Stimulated activated naive B cell treated with anti-CD40 and anti-IgM and Interleukin-4, amounts not matched to agents 10 μg/mL and 1 μg/mL and 100 μg/mL, for 72 hours (primary cell): ENCODE measurements at places on chromosomes 6 and 20.
A peak's percentile ranks its signal among the peaks of the same experiment; 100 is the strongest.

GRCh38 chr6:34292954-34293353 is 44.1 kb upstream of the SMIM29 start:
- DNase-seq = no peak

GRCh38 chr6:170209354-170210025 is 81.4 kb downstream of the DLL1 start:
- DNase-seq = no peak

DNA sequence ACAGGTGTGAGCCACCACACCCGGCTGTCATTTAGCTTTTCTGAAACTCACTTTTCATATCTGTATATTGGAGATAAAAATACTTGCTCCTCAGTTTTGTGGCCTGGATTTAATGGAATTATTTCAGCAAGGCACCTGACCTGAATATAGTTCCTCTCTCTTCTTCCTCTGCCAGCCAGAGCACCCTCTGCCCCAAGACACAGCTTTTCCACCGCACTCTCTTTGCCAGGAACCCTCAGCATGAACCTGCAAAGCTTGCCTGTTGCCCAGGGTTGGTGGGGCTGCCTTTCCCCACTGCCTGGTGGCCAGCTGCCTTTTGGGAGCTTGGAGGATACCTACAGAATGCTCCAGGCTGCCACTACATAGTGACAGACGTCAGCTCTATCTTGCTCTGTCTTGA is 3.1 kb downstream of the GTSF1L start:
- no peak for DNase-seq

DNA sequence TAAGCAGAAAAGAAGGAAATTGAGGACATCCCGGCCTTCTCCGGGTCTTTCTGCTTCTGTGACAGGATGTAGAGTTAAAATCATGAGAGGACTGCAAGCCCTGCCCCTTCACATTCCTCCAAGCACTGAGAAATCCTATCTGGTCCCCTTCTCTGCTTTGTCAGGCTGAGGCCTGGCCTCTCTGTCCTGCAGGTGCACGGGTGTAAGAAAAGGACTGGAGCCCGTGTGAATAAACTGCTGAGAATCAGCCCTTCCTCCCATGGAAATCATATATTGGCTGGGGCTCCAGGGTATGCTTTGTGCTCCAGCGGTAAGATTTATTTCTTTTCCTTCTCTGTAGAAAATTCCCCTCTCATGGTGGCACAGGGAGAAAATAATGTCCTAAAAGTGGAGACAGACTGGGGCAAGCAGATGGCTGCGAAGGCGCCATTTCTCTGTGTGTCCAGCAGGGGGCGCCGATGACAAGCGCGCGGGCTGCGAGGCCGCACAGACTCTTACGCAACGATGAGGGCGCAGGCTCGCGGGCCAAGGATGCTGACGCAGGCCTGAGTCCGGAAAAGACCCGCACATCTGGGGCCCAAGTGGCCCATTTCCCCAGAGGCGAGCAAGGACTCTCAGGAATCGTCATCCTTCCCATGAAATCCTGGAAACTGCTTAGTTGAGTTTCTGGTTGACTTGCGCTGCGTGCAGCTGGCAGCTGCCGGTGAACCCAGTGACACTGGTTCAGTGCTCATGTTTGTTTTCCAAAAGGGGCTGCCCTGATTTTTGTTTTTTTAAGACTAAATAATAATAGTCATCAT is 258.6 kb downstream of the ADGB start:
- DNase-seq = peak; percentile 61

DNA sequence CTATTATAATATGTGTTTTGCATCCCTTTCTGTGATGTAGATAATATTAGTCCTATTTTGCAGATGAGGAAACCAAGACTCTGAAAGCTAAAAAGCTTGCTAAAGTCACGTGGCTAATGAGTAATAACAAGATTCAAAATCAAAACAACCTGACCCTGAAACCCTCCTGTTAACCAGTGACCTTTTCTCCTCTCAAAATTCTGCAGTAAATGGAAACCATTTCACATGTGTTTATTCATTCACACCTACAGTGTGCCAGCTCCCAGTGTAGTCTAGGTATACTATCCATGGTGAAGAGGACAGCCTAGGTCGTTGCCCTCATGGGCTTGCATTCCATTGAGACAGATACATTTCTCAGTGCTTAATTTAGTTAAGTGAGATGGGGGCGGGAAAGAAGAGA is 30.6 kb upstream of the PHACTR2 start:
- DNase-seq = no peak

DNA sequence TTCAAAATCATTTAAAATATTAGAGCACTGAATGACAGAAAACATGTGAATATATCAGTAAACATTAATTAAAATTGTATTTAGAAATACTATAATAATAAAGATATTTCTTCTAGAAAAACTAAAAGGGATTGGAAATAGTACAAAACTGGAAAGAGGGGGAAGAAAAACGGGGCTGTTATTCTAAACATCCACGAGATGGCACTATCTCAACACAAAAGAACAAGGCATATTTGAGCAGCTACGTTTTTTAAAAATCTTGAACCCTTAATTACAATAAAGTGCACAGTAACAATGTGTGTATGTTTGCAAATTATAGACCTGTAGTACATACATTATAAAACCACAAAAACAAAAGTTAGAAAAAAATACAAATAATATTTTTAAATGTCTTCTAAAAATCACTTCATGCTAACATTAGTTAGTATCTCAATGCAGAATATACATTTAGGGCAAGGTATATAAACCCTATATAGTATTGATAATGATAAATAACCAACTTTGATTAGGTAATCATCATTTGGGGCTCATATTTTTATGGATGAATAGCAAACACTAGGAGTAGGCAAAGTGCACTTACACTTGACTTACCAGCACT is 42.5 kb upstream of the PNISR start:
- no peak for DNase-seq

- DNase-seq = no peak
Measured at GRCh38 chr6:84086545-84087429, 53.2 kb downstream of the MRAP2 start.

- no peak for DNase-seq
Measured at GRCh38 chr20:4434681-4435080, 287.0 kb upstream of the PRND start.

- DNase-seq = no peak
Measured at GRCh38 chr20:43722153-43722505, 4.7 kb downstream of the GTSF1L start.

GRCh38 chr6:112193535-112194051 is 60.8 kb downstream of the LAMA4 start:
- no peak for DNase-seq

GRCh38 chr6:157464653-157465535 is 83.9 kb downstream of the ZDHHC14 start:
- peak; percentile 73 for DNase-seq

- DNase-seq = no peak
Measured at GRCh38 chr6:104855507-104855906, 4.2 kb downstream of the HACE1 start.

DNA sequence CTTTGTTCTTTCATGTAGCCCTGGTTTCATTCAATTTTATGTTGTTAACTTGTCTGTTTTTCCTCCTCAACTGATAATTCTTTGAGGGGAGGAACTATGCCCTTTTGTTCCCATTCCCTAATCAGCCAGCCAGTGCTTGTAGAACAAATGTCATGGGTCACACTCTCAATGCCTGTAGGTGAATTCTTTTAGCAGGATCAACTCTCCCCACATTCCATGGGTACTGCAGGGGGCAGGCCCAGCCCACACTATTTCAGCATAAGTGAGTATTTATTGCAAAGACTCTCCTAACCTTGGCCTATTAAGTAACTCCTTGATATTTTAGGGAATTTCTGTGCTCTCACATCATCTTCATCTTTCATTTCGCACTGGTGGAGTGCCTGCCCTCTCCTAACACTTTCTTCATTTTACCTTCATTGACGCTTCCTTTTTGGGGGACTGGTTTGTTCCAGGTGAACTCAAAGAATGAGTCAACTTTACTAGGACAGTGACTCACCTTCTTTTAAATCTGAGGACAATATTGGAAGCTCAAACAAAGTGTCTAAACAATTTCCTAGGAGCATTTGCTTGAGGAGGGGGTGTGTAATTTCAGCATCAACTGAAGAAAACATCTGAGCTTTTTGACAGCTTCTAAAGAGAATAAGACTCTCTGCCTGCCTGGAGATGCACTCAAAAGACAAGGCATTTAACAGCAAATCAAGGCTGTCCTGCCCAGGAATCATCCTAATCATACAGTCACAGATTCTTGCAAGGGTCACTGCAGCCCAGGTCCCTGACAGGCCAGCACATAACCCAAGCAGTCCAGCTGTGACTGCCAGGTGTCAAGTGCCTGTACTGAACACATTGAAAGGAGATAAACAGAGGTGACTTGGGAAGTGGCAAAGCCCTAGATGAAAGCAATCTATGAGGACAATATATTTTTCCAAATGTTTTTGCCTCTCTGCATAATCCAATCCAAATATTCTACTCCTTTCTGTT is 263.9 kb upstream of the PRND start:
- DNase-seq = no peak

GRCh38 chr6:135036731-135037420 is 17.7 kb downstream of the HBS1L start:
- DNase-seq = no peak

GRCh38 chr6:45480752-45481415 is 103.2 kb upstream of the SUPT3H start:
- no peak for DNase-seq

DNA sequence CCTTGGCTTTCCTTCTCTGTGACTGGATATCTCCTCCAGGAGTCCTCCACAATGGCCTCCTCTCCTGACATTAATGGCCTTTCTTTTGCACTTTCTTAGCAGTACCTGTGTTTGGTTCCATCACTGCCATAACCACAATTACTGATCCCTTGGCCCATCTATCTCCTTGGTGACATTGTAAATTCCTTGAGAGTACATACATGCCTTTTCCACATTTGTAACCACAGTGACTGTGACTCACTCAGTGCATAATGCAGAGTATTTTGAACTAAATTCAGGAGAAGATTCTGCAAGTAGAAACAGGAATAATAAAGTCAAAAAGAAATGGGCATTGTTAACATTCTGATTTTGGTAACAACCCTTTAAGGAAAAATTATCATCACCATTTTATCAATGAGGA is 197.2 kb upstream of the SOX4 start:
- DNase-seq = no peak

- DNase-seq = no peak
Measured at GRCh38 chr6:149234051-149234962, 83.2 kb upstream of the TAB2 start.

- DNase-seq = no peak
Measured at GRCh38 chr6:34082864-34083626, 62.8 kb downstream of the GRM4 start.

GRCh38 chr6:168735268-168735949 is 294.4 kb downstream of the SMOC2 start:
- DNase-seq = no peak

- DNase-seq = no peak
Measured at GRCh38 chr6:39274903-39275302, 39.3 kb downstream of the KCNK17 start.

DNA sequence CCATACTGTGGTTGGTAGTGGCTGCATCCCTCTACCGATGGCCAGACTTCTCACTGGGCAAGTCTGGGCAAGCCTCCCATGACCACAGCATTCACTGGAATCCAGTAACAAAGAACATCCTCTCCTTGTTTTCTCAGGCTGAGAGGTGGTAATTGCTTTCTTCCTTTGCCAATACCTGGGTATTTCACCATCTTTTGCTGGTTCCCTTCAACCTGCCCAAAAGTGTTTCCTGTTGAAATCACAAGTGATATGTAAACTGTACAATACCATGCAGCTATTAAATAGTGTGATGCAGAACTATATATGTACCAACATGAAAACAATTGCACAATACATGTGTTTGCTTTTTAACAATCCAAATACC is at the start of gene PTCHD4:
TSS of gene PTCHD4 (minus strand) at position 55 of the 364 bp plus-strand sequence. CDS start 42,240 bp downstream, outside the sequence.
- no peak for DNase-seq

DNA sequence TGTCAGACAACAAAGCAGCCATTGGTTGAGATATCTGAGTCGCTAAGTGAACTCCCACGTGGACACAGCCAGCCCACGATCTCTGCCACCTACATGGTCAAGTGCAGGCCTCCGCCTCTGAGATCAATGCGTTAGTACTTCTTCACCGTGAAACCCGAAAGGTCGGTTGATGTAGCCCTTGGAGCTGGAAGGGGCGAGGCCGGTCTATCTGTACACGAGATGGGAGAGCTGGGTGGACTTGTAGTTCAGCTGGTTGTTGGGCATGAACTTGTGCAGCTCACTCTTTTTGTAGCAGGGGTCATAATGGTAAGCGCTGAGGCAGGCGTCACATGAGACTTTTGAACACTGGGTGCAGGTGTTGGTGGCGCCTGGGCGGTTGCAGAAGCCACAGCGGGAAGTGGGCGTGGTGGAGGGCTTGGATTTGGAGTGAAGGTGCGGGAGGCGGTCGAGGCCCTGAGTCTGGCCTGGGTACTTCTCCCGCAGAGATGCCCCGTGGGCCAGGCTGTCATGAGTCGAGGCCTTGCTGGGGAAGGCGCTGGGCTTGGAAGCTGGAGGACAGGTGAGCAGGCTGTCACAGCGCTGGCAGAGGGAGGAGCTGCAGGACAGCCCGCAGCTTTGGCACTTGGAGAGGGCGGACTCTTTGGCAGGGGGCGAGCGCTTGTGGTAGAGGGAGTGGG is 9.8 kb downstream of the SPATA2 start:
- no peak for DNase-seq

GRCh38 chr6:166561771-166562359 is 24.6 kb downstream of the RAMACL start:
- no peak for DNase-seq

GRCh38 chr6:140825731-140826130 is 1307.0 kb upstream of the GJE1 start:
- no peak for DNase-seq

DNA sequence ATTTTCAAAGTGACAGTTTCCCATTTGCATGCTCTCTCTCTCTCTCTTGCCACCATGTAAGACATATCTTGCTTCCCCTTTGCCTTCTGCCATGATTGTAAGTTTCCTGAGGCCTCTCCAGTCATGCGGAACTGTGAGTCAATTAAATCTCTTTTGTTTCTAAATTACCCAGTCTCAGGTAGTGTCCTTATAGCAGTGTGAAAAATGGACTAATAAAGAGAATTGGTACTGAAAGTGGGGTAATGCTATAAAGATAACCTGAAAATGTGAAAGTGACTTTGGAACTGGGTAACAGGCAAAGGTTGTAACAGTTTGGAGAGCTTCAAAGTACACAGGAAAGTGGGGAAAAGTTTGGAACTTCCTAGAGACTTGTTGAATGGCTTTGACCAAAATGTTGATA is 389.8 kb downstream of the GRIK2 start:
- no peak for DNase-seq

DNA sequence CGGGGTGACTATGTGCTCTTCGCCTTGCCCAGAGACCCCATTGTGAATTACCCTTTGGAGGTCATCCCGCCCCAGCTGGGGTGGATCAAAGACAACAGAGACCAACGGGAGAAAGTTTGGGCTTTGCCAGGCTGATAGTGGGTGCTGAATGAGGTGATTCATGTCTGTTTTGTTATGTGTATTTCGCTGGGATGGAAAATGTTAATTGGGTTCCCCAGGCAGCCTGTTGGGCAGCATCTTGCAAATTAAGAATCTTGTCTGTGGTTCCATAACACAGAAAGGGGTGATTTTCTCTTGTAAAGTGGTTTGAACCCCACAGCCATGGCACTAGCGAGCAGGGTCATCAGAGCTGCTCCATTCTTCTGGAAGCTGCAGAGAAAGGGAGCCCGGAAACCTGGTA is 63.1 kb upstream of the UNC93A start:
- DNase-seq = no peak

GRCh38 chr20:48215536-48215935 is 430.3 kb upstream of the SULF2 start:
- DNase-seq = no peak

- DNase-seq = no peak
Measured at GRCh38 chr6:109033655-109034054, 61.0 kb downstream of the SESN1 start.

GRCh38 chr6:74606582-74607071 is 599.2 kb downstream of the COL12A1 start:
- no peak for DNase-seq
